Renal cortical epithelial cell (primary cell): ENCODE measurements at places on chromosomes 2 and 18. TPM values are rescaled to one million over a fixed set of nuclear protein-coding genes. Genes with fewer than 3 reads are reported as not detected.
A peak's percentile ranks its signal among the peaks of the same experiment; 100 is the strongest.

DNA sequence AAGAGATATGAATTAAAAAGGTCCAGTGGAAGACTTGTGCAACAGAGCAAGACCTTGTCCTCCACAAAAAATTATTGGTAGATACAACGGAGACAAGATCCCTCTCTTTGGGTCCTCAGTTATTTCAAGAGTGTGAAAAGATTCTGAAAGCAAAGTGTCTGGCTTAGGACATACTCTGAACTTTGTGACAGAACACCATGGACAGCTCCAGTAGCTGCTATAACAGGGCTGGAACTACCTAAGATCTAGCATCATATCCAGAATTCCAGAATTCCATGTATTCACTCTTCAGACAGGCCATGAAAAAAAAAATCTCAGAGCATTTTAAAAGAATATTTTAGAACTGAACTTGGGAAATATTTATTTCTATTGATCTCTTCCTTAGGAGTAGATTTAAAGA is 74.8 kb upstream of the ZBTB14 start:
- peak; percentile 23 for DNase-seq

DNA sequence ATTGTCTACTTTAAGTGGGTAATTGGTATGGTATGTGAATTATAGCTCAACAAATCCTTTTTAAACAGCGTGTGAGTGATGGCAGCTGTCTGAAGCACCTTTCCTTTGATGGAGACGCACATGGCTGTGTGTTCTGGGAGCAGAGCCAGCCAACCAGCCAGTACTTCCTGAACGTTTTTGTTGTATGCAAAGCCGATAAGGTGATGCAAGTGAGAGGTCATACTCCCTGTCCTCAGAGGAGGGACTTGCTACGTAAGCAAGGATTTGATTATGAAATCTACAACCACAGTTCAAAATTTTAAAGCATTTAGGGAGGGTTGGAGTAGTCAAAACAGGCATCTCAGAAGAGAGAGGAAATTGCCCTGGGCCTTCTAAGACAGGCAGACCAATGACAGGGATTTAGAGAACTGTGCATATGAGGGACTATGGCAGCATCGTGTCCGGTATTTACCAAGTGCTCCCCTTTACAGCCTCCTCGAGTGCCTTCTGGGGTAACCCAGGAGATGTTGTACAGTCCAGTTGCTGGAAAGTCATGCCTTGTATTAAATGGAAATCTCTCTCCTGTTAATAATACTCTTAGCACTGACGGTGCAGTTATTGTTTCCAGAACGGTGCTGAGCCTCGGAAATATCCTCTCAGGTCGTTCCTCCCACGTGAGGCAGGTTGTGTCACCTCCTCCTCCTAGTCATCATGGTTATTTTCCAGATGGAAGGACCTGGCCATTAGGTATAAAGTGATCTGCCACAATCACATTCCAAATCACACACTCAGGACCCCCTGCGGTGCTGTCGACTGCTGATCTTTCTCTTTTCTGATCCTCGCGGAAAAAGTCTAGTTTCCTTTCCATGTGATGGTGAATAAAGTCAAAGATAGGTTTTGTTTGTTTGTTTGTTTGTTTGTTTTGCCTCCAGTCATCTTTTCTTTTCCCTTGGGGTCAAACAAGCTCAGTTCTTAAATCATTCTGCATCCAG is 28.4 kb downstream of the ARHGEF4 start:
- DNase-seq: peak; percentile 35

GRCh38 chr18:31105733-31106132 is 3.5 kb upstream of the DSC2 start:
- no peak for DNase-seq

Gene DYNAP
- not detected in 2 replicates for total RNA-seq

- DNase-seq: no peak
Measured at GRCh38 chr2:9709539-9710285, 78.9 kb upstream of the YWHAQ start.

Gene RTP5
- not detected in 2 replicates for total RNA-seq

GRCh38 chr2:222998459-222998858 is 53.5 kb upstream of the KCNE4 start:
- no peak for DNase-seq

Gene HDHD2
- total RNA-seq: 23.1 and 39.5 TPM in 2 replicates

- DNase-seq: peak; percentile 67
Measured at GRCh38 chr2:207227062-207227748, 61.5 kb upstream of the KLF7 start.

DNA sequence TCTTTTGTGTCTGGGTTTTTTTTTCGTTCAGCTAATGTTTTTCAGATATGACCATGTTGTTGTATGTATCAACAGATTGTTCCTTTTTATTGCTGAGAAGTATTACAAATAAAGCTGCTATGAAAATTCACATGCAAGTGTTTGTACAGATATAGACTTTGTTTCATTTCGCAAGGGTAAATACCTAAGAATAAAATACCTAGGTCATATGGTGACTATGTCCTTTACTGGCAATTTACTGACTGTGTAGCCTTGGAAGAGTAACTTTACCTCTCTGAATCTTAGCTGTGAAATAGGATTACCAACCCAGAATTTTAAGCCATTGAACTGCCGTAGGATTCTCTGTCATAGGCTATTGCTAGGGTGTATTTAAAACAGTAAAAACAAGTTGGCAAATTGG is 19.0 kb upstream of the DNAH6 start:
- no peak for DNase-seq

Gene DCC
- total RNA-seq: not detected in 2 replicates

GRCh38 chr2:169478339-169478738 is 955 bp upstream of the BBS5 start:
- peak; percentile 49 for DNase-seq

Gene MALL
- total RNA-seq: 9.7 and 60.8 TPM in 2 replicates

GRCh38 chr2:72722492-72723070 is 103.3 kb downstream of the EXOC6B start:
- DNase-seq: peak; percentile 61

GRCh38 chr2:64015391-64015790 is 3.8 kb downstream of the VPS54 start:
- no peak for DNase-seq

GRCh38 chr2:54864096-54864495 is 140.6 kb downstream of the EML6 start:
- peak; percentile 40 for DNase-seq

DNA sequence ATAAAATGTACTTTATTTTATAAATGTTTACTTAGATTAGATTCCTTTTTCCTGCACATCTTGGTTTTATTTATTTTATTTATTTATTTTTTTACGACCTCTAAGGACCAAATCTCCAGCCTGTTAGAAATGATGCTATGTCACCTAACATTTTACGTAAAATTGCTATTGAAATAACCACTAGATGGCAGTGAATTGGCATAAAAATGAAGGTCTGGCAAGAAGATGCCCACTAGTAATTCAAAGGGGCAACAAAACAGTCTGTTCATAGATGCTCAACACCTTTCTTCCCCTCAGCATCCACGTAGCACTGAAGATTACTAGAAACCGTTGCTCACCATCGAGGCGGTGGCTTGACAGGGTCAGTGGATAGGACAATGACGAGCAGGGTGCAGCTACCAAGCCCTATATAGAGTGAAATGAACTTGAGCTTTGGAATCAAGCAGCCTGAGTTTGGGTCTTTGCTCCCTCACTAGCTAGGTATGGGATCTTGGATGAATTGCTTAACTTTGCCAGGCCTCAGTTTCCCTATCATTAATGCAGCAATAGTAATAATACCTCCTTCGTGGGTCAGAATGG is 128.7 kb upstream of the L3MBTL4 start:
- peak; percentile 47 for DNase-seq

- no peak for DNase-seq
Measured at GRCh38 chr2:116582850-116583249, 1231.6 kb upstream of the DDX18 start.

GRCh38 chr2:83331810-83332209 is 1127.3 kb downstream of the SUCLG1 start:
- no peak for DNase-seq

- DNase-seq: peak; percentile 41
Measured at GRCh38 chr2:11187083-11187619, 31.9 kb downstream of the SLC66A3 start.

DNA sequence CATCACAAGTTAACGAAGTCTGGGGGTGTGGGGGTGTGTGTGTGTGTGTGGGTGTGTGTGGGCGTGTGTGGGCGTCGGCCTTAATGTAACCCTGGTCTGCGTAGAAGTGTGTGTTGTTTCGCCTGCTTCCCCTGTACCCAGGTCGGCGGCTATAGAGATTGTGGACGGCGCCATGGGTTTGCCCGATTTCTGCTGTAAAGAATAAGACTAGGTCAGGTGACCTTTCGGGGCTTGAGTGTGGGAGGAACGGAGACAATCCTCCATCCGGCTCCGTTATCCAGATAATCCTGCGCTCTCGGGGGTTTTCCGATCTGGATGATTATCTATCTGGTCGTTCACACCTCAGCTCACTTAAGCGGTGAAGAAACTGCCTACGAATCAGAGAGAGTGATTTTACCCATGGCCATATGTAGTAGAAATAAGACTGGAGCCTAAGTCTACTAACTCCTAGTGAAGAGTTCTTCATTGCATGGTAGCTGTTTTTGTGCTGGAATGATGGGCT is 543 bp downstream of the HADHB start:
- peak; percentile 47 for DNase-seq

- DNase-seq: peak; percentile 48
Measured at GRCh38 chr2:23092831-23093230, 292.1 kb upstream of the KLHL29 start.

DNA sequence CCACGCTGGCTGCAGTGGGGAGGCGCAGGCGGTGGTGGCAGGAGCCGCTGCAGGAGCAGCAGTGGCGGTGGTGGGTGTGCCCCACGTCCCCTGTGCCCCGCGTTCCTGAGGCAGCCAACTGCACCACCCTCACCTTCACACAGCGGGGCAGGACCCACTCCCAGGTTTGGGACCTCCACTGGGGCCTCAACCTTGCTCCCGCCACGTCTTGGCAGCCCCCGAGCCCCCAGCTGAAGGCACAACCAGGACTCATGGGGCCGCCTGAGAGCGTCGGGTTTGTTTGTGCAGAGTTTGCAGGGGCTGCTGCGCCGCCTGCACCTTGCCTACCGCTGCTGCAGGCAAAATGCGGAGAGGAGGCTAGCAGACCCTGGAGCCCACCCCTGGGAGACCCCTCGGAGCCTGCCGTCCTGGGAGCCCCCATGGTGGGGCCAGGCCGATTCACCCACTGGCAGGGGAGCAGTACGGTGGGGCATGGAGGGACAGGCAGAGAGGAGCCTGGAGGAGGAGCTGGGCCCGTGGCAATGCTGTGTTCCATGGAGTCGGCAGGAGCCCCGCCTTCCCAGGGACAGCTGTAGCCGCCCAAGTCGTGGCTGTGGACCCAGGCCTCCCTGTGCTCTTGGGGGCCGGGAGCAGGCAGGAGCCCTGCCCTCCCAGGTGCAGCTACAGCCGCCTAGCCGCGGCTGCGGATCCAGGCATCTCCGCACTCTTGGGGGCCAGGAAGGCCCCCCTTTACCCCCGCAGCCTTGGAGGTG is 14.7 kb upstream of the EML6 start:
- no peak for DNase-seq

- no peak for DNase-seq
Measured at GRCh38 chr18:75143851-75144250, 65.1 kb downstream of the PTGR3 start.

- DNase-seq: no peak
Measured at GRCh38 chr2:100623033-100623715, 60.4 kb downstream of the PDCL3 start.

Gene IL36B
- not detected in 2 replicates for total RNA-seq

Gene CHPF
- 73.8 and 136 TPM in 2 replicates for total RNA-seq
